Esophagus mucosa (tissue), 1 donor: ENCODE measurements at places on chromosomes 2 and 18. TPM values are rescaled to one million over a fixed set of nuclear protein-coding genes. Genes with fewer than 3 reads are reported as not detected.

Gene RGPD3
- 0.04 TPM for total RNA-seq

- no peak for ATAC-seq
Observed at GRCh38 chr2:136281281-136282114, 163.5 kb upstream of the CXCR4 start.

DNA sequence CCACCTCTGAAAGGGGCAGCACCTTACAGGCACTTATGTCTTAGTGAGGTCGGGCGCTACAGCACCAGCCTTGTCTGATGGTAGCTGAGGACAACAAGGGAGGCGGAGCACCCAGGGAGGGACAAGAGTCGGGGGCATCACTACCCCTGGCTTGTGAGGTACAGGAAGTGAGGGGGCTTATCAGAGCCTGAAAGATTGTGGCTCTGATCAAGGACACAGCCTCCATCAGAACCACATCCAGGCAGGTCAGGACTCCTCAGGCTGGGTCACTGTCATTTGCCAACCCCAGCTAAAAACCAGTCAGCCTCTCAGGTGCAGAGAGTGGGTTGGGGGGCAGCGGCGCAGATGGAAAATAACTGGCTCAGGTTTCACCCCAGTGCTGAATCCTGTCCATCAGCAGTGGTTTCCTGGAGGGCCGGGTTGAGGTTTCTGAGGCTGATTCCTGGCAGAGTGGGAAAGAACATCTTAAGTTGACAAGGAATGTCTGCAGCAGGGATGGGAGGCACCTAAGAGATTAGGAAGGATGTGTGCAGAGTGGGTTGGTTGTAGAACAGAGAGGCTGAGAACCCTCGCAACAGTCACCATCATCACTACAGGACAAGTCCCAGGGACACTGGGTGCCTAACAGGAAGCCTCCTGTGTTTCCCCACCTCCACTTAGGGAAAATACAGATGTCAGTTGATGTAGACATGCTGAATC, 45.3 kb downstream of the FBLN7 start:
- ATAC-seq: no peak

Gene RGPD4
- total RNA-seq: not detected

DNA sequence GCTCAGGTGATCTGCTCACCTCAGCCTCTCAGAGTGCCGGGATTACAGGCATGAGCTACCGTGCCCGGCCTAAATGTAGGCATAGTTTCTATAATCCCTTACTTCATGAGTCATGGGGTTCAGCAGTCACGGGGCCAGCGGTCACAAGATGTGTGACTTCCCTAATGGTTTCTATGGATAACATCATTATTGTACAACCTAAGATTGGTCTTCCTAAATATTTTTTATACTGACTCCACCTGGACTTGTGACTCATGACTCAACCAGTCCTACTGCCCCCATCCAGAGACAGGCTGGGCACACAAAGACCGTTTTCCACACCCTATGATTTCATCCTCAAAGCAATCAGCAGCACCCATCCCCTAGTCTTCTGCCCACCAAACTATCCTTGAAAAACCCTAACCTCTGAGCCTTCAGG, 15.9 kb downstream of the FAM210A start:
- ATAC-seq: peak; percentile 96

DNA sequence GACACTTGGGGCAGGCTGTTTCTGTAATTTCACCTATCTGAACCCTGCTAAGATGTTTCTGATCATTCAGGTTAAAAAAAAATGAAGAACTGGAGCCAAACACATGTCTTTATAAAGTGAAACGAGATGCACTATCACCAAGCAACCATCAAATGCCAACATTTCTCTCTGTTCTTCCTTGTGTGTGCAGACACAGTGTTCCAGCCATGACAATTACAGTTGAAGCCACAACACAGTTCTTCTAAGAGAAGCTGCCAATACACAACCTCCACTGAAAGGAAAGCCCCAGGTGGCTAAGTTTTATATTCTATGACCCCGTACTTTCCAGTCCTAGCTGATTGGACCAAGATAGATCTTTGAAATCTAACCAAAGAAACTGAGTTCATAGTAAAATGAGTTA, 181.8 kb downstream of the RAD51AP2 start:
- no peak for ATAC-seq

GRCh38 chr2:185108588-185108987, 510.3 kb downstream of the ZNF804A start:
- ATAC-seq: no peak

Gene CNDP1
- total RNA-seq: not detected

- ATAC-seq: no peak
Observed at GRCh38 chr2:161994761-161995520, 79.1 kb downstream of the DPP4 start.

DNA sequence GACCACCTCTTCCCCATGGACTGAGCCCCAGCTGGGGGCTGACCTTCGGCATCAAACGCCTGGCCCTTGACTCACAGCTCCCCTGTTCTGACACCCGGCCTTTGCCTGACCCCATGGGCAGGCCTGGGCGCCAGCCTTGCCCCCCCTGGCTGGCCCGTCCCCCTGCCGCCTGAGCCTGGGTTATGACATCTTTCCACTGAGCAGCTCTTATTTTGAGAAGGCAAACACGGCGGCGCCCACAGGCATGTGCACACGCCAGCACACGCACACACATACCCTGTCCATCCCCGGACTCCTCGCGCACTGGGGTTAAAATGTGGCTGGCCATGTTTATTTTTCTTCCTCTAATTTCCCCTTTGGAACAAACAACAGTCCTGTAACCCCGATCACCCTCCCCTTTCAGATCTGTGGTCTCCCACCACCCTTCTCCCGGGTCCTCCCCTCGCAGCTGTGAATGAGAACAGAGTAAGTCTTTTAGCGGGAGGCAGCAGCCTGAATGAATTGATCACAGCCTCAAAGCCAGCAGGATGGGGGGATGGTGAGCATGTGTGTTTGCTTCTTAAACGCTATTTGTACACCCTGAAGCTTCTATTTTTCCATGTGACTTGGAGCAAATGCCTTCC, 11.8 kb upstream of the ATOH8 start:
- ATAC-seq: peak; percentile 63

DNA sequence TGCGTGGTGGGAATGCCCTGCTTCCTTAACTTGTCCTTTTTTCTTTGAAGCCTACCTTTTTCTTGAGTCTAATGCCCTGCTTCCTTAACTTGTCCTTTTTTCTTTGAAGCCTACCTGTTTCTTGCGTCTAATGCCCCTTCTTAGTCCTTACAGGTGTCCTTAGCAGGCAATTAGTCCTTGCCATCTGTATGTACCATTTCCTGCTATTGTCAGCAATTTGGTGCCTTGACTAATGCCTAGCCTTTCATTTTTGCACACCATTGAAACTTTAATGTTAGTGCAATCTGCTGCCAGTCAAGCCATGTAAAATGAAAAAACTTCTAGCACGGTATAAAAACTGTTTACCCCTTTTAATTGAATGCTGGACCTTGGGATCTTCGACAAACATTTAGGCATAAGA, 4.3 kb downstream of the KDM3A start:
- ATAC-seq: no peak

DNA sequence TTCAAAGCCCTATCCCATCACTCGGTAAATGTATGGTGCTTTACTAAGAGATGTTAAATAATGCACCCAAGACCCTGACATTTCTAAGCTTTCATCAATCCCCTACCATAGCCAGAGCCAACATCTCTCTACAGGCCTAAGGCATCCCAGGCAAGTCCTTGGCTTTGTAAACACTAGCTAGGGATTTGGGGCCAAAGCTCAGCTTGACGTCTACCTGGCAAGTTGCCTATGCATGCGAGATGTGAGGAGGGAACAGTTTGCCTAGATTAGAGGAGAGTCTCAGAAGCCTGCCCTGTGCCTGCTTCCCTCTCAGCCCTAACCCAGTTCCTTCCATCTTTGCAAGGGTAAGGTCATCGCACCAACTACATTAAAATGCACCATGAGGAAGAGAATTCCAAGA, 221.5 kb upstream of the NCKAP5 start:
- no peak for ATAC-seq

Gene CNGA3
- not detected for total RNA-seq
